ENCODE measurements at places on chromosomes 16 and 17. TPM values are rescaled to one million over a fixed set of nuclear protein-coding genes. Genes with fewer than 3 reads are reported as not detected.

GRCh38 chr17:82534401-82534812, 14.9 kb downstream of the FOXK2 start:
- peak; percentile 39 for DNase-seq

GRCh38 chr17:62671553-62671952, 44.1 kb downstream of the MRC2 start:
- no peak for DNase-seq

The TBC1D3 gene
- not detected for total RNA-seq

DNA sequence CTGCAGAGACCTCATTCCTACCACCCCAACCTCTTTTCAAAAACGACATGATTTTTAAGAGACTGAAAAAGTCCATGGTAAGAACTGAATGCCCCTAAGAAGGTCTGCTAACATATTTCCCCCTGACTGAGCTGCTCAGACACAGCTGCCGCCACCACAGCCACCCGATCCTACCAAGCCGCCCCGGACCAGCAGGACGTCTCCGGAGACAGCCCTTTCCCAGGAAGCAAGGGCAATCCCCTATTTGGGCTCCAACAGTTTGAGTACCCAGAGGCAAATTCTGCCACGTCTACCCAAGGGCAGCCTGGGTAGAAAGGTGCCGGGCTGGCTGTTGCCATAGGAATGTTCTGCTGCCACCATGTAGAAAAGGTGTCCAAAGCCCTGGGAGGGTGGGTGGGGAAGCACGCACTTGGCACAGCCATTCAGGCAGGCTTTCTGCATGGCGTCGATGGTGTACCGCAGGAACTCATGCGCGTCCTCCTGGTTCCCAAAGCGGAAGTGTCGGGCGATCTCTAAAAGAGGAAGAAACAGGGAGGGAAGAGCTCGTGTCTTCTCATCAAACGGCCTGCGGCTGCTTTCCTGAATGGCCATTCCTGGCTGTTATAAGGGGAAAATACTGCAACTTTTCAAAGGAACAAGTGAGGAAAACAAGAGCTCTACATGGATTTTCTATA, 13.6 kb downstream of the USP36 start:
- no peak for DNase-seq

GRCh38 chr17:27315322-27315721, 21.4 kb downstream of the WSB1 start:
- no peak for DNase-seq

DNA sequence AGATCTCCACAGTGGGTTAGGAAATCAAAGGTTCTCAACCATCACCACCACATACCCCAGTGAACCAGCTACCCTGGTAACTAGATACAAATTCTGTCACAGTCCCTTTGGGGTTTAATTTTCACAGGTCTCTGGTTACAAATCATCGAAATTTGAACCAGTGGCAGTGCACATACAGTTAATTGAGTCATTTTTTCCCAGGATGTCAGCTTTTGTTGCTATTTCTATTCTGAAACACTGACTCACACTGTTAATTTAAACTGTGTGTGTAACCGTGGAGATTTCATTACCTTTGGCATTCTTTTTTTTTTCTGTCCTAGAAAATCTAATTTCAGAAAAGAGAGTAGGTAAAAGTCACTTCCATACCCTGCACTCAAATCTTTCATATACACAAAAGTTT, 511.5 kb downstream of the TOX3 start:
- DNase-seq = no peak

The GPRC5B gene
- 8.7 TPM for total RNA-seq

- no peak for DNase-seq
Measured at GRCh38 chr17:46817151-46817900, 1.2 kb downstream of the WNT3 start.

DNA sequence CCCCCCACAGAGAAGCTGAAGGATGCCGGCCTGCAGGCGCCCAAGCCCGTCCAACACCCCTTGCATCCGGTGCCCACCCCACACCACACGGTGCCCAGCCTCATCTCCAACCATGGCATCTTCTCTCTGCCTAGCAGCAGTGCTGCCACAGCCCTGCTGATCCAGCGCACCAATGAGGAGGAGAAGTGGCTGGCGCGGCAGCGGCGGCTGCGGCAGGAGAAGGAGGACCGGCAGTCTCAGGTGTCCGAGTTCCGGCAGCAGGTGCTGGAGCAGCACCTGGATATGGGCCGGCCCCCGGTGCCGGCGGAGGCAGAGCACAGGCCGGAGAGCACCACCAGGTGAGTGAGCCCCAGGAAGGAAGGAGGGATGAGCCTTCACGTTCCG, 31.5 kb downstream of the GINS2 start:
- DNase-seq = no peak

GRCh38 chr17:6352016-6352415, 82.9 kb downstream of the AIPL1 start:
- DNase-seq = no peak

- DNase-seq = no peak
Measured at GRCh38 chr16:26747760-26748159, 319.0 kb upstream of the C16orf82 start.

The ZNF207 gene
- total RNA-seq = 216 TPM

DNA sequence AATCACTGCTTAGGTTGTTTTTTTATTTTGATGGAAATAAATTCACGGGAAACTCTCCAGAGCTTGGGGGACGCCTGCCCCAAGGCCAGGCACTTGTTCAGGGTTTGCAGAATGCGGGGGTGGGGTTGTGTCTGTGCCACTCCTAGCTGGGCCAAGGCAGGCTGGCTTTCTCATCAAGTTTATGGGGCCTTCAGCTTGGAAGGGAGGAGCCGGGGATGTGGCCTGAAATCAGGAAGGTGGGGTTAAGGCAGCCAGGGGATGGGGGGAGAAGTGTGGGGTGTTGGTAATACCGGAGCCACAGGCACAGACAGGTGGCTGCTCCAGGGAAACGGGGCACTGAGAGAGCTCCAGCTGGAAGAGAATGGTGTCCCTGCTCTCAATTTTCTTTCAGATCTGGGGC, 1.7 kb upstream of the CHAD start:
- DNase-seq = no peak

The TMEM235 gene
- not detected for total RNA-seq

- DNase-seq = no peak
Measured at GRCh38 chr17:75447951-75448856, 8.2 kb upstream of the TMEM94 start.

The NPIPA3 gene
- 3.3 TPM for total RNA-seq

The TBC1D3B gene
- total RNA-seq = 37.3 TPM

DNA sequence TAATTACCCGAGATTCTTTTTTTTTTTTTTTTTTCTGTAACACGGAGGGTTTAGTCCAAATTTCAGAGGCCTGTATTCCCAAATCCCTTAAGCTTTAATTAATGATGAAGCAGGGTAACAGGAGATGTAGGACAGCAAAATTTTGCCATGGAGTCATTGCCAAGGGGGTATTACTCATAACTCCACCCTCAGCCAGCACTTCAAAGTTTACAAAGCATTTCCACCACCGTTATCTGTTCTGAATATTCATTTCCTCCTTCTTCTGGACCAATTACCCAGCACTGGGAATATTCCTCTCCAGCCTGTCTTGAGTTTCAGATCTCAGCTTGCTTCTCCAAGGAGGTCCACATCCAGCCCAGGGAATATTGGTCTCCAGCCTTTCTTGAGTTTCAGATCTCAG, 747.5 kb upstream of the EEF2KMT start:
- no peak for DNase-seq

DNA sequence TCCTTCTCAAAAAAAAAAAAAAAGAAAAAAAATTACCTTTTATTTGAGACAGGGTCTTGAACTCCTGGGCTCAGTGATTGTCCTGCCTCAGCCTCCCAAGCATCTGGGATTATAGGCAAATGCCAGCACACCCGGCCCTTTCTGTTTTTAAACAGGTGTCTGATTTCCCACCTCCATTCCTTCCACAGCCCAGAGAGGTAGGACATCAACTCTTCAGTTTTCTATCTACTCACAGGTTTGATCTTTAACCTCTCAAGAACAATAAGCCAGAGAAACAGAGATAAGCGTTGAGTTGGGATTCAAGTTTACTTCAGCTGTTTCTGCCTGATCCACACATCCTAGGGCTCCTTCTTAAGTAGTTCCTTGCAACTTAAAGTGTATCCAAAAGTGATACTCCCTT, 41.5 kb upstream of the TEX2 start:
- DNase-seq = no peak

DNA sequence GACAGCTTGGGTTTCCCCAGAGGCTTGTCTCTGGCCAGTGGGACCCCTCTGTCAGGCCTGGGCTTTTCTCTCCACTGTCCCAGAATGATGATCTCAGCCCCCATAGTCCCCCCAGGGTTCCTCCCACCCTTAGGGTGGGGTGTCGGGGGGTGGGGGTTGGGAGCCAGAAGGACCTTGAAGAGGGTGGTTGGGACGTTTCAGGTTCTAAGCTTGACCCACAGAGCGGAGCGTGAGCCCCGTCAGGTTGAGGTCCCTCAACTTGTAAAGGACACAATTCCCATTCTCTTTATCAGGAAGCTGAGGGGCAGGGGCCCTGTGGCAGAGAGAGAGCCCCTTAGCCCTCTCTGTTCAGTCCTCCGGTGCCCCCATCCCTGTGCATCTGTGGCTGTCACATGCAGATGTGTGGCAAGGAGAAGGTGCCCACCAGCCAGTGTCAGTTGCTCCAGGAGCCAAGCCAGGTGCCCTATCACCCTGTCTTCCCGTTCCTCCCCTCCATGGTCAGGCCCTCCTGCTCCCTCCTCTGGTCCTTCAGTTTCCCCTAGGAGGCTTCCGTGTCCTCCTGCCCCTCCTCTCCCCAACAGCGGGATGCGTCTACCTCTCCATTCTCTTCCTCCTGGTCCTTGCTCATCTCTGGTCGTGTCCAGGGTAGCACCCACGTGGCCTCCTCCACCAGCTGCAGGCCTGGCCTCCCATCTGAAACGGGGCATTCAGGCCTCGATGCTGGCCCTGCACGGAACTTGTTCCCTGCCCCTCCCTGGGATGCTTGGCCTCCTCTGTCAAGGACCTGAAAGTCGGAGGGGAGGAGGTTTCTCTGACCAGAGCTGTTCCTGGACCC, 1.5 kb upstream of the NTN3 start:
- DNase-seq = peak; percentile 14

GRCh38 chr17:79737046-79737921, 6.5 kb downstream of the ENPP7 start:
- DNase-seq = no peak

DNA sequence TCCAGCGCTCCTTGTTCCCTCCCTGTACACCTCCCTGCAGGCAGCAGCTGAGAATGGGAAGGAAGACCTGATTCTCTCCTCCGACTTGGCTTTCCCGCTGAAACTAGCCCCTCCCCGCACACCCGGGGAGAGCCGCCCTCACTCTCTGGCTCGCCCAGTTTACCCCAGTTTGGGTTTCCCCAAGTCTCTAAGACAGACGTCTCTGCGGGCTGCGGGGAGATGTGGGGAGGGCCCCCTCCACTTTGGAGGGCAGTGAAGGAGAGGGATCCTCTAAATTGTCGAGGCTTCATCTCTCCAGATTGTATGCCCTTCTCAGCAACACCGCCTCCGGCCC, 797 bp downstream of the GRB7 start:
- no peak for DNase-seq

GRCh38 chr16:19138601-19139000, 24.8 kb downstream of the ITPRIPL2 start:
- DNase-seq = no peak

DNA sequence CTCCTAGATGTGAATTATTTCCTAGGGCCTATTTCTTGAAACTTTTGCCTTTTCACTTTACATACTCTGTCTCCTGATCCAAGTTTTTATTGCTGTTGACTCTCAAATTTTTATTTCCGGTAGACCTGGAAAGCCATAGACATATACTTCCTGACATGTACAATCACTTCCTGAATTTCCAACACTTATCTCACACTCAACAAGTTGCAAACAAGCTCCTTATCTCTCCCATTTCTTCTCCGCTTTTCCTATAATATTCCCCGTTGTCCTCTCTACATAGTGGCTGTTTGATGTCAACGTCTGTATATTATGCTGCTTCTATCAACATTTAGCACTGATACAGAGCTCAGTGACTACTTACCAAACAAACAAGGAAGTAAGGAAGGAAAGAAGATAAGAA, 59.3 kb downstream of the IKZF3 start:
- DNase-seq = no peak

DNA sequence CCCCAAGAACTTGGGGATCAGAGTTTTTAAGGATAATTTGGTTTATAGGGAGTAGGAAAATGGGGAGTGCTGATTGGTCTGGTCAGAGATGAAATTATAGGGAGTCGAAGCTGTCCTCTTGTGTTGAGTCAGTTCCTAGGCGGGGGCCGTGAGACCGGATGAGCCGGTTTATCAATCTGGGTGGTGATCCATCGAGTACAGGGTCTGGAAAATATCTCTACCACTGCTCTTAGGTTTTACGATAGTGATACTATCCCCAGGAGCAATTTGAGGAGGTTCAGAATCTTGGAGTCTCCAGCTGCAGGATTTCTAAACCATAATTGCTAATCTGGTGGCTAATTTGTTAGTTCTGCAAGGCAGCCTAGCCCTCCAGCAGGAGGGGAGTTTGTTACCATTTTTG, 403.4 kb downstream of the CDH11 start:
- DNase-seq = no peak

- DNase-seq = no peak
Measured at GRCh38 chr16:1870365-1871082, 1.4 kb downstream of the MEIOB start.

- DNase-seq = no peak
Measured at GRCh38 chr17:45857977-45858708, 13.5 kb downstream of the SPPL2C start.

DNA sequence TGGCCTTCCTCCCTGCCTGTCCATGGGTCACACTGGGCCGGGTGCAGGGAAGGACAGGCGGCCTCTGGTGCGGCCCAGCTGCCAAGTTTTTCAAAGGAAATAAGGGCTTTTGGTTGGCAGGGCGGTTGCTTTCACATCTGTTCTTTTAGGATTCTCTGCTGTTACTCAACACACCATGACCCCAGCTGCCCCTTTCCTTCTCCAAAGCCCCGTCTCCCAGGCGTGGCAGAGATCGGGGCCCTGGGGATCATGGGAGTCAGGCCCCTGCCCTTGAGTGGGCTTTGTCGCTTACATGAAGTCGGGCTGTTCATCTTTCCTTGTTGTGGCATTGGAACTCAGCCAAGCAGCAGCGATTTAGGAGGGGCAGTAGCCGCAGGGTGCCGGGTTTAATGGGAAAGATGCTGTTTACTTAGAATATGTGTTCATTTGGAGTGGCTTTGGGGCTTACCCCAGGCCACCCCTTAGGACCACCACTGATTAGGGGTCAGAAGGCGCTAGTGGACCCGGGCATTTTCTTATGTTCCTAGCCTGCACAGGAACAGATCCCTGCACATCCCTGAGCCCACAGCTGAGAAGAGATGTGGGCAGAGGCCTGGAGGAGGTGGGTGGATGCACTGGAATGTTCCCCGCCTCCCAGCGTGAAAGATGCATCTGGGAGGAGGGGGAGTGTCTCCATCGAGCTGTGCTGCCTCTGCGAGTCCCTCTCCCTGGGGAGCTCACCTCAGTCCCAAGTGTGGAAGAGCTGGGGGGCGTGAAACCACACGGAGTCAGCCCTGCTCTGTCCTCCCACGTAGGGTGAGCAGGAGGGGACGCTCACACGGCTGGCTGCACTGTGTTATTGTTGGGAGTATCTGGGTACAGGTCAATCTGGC, 6.8 kb upstream of the ADCY7 start:
- peak; percentile 34 for DNase-seq

The ZNF597 gene
- 1.9 TPM for total RNA-seq

GRCh38 chr17:81640011-81640410, 3.0 kb downstream of the TSPAN10 start:
- no peak for DNase-seq

The KCNJ2 gene
- total RNA-seq = 1.3 TPM
